Lower leg skin (tissue), 4 donors: ENCODE measurements at places on chromosomes 3 and 15. TPM values are rescaled to one million over a fixed set of nuclear protein-coding genes. Genes with fewer than 3 reads are reported as not detected.

MYL3 gene
- total RNA-seq = 1.7 TPM

DLL4 gene
- 8.3 TPM for total RNA-seq

SLC6A1 gene
- 2.3 TPM for total RNA-seq

SENP2 gene
- total RNA-seq = 30.1 TPM

MRAS gene
- total RNA-seq = 14.0 TPM

HRG gene
- total RNA-seq = 0.10 TPM

OXTR gene
- total RNA-seq = 0.19 TPM

GRM2 gene
- total RNA-seq = 0.13 TPM

ULK3 gene
- total RNA-seq = 133 TPM

CADPS gene
- not detected for total RNA-seq

CSPG4 gene
- total RNA-seq = 11.2 TPM

ACAD11 gene
- 18.3 TPM for total RNA-seq

FBLN2 gene
- total RNA-seq = 76.4 TPM

FANCD2OS gene
- not detected for total RNA-seq

AGBL1 gene
- not detected for total RNA-seq

RTP1 gene
- not detected for total RNA-seq

HGD gene
- total RNA-seq = not detected

SLC22A13 gene
- total RNA-seq = not detected

EXOG gene
- total RNA-seq = 3.9 TPM

SPINT1 gene
- total RNA-seq = 514 TPM

EFHB gene
- 0.88 TPM for total RNA-seq

ALDH1A2 gene
- total RNA-seq = 1.2 TPM

CHL1 gene
- 45.3 TPM for total RNA-seq

CORO2B gene
- total RNA-seq = 2.9 TPM

SHISA5 gene
- 68.6 TPM for total RNA-seq

HESX1 gene
- 2.4 TPM for total RNA-seq

WDR93 gene
- not detected for total RNA-seq

TNFAIP8L3 gene
- 27.2 TPM for total RNA-seq

DNAH12 gene
- total RNA-seq = under 0.01 TPM

CCDC13 gene
- total RNA-seq = not detected

ROBO2 gene
- total RNA-seq = 0.30 TPM

KLHL6 gene
- 0.58 TPM for total RNA-seq

SCG5 gene
- total RNA-seq = 0.81 TPM

FGD5 gene
- 10.2 TPM for total RNA-seq

SHC4 gene
- 0.63 TPM for total RNA-seq

SERPINI2 gene
- not detected for total RNA-seq

FEZF2 gene
- not detected for total RNA-seq

SLC6A20 gene
- 0.44 TPM for total RNA-seq

SEMA3F gene
- total RNA-seq = 128 TPM

GPR149 gene
- total RNA-seq = 0.26 TPM

GOLGA6L10 gene
- total RNA-seq = 0.39 TPM

SMCO1 gene
- total RNA-seq = not detected

SAMMSON gene
- total RNA-seq = not detected

CHRNB4 gene
- not detected for total RNA-seq

SPTBN5 gene
- 2.5 TPM for total RNA-seq

GRAMD2A gene
- 4.6 TPM for total RNA-seq

CFAP91 gene
- total RNA-seq = 1.3 TPM

ZBTB20 gene
- total RNA-seq = 41.3 TPM

MTHFS gene
- 9.8 TPM for total RNA-seq

UBE2E2 gene
- 32.3 TPM for total RNA-seq

SLC12A1 gene
- not detected for total RNA-seq
